ENCODE measurements at places on chromosomes 16 and 17.

DNA sequence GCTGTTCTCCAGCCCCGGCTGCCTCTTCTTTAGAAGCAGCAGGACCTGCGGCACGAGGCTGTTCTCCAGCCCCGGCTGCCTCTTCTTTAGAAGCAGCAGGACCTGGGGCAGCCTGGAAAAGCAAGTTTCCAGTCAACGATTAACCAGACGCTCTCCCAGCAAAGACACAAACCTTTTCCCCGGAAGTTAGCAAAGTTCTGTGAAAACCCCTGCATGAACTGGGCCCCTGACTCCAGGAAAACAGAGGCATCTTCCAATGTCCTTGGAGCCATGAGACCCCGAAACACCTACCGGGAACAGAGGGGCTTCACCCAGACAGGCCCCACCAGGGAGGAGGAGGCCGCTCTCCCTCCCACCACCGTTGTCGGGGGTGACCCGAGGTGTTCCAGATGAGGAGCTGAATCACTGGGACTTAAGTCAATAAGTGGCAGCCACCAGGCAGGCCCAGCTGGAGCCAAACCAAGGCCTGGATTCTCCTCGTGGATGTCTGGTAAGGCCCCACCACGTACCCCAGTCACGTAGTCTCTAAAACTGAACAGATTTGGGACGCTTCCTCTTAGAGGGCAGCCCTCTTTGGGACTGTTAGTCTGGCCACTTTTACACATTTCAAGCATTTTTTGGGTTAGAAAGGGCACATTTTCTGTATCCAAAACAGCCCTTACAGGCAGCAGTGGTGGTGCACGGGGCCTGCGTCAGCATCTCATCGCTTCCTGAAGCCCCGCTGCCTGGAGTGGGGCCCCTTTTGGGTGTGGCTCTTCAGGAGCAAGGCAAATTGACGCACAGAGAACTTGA, at the start of gene RPH3AL:
RPH3AL (minus strand) TSS at position 387 of the 792 bp plus-strand sequence. CDS start 25,264 bp downstream, outside the sequence.
- no peak for DNase-seq

DNA sequence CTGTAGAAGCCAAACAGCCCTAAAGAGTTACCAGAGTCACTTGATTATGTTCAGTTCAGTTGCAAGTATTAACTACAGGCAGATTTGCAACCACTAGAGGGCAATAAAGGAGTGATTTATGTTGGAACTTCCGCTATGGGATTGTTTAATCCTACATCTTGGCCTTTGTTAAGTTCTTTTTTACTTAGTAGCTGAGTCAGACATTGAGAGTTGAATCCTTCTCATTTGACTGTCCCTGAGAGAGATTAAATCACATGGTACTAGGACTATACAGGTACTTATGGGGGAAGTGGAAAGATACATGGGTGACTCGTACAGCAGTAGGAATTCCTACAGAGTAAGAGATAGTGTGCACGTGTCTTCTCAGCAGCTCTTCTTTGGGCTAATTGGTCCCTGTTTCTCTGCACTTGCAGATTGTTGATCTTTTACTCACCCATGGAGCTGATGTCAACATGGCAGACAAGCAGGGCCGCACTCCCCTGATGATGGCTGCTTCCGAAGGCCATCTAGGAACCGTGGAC, 40.3 kb downstream of the CYB561 start:
- no peak for DNase-seq

DNA sequence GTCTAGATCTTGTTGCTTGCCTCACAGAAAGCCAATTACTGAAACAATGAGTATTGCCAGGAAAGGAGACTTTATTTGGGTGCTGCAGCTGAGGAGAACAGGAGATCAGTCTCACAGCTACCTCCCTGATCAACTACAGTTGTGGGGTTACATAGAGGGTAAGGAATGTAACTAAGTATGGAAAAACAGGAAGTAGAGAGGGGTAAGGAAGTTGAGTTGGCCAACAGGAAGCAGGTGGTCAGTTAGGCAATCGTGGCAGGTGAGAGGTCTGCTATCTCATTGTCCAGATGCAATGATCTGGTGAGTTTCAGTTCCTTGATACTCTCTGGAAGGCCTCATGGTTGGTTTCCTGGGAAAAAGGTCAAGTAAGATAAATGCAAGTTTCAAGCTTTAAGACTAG, 333.1 kb upstream of the GOT2 start:
- DNase-seq = no peak

GRCh38 chr17:14196377-14196997, 40.2 kb downstream of the CDRT15 start:
- DNase-seq = no peak

- DNase-seq = no peak
These were observed 14.7 kb upstream of the SLX4 start for GRCh38 chr16:3625911-3626732.

- no peak for DNase-seq
These were observed 88.3 kb upstream of the CCL1 start for GRCh38 chr17:34451313-34451712.

DNA sequence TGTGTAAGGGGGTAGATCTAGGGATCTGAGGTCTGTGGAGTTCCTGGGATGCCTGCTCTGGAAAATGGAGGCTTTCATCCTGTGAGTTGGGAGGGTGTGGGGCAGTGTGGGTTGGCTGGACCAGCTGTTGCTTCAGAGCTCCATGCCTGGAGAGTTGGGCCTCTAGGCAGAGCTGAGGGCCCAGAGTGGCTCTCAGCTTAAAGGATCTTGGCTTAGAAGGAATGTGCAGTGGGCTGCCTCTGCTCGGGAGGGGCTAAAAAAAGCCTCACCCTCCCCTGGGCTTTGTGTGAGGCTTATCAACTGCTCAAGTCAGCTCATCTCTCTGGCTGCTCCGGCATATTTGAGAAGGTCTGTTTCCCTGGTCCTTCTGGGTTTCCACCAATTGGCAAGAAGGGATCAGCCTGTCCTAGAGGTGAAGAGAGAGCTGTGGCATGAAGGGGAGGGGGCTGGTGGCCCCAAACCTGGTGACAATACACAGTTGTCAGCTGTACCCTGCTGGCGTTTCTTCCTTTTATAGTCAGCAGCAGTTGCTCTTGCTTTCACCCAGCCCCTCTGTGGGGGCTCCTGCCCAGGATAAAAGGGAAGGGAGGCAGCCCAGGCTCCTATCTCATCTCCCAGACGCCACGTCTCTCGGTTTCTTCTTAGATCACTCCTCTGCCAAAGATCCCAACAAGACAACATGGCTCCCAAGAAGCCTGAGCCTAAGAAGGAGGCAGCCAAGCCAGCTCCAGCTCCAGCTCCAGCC, at the start of gene MYL4:
MYL4 (plus strand) TSS at position 605 of the 745 bp plus-strand sequence; CDS start at position 680, 75 bp downstream.
- no peak for DNase-seq

- DNase-seq = no peak
These were observed 10.2 kb upstream of the ETV4 start for GRCh38 chr17:43556292-43556691.

DNA sequence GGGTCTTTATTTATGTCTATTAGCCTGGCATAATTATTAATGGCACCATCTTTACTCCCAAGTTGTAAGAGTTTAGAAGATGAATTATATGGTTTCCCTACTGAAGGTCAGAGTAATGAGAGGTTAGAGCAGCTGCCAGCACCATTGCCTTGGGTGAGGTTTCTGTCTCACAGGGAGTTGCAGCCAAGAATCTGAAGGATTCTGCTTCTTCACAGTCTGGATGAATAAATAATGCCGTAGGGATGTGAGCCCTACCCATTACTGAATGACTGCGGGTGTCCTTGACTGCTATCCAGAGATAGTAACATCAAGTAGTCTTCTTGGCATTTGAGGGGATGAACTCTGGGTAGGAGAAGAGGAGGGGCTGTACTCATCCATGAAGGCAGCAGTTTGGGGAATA, 52.8 kb upstream of the SMIM36 start:
- DNase-seq = no peak

GRCh38 chr17:17698371-17698770, 17.1 kb downstream of the RAI1 start:
- DNase-seq = no peak

DNA sequence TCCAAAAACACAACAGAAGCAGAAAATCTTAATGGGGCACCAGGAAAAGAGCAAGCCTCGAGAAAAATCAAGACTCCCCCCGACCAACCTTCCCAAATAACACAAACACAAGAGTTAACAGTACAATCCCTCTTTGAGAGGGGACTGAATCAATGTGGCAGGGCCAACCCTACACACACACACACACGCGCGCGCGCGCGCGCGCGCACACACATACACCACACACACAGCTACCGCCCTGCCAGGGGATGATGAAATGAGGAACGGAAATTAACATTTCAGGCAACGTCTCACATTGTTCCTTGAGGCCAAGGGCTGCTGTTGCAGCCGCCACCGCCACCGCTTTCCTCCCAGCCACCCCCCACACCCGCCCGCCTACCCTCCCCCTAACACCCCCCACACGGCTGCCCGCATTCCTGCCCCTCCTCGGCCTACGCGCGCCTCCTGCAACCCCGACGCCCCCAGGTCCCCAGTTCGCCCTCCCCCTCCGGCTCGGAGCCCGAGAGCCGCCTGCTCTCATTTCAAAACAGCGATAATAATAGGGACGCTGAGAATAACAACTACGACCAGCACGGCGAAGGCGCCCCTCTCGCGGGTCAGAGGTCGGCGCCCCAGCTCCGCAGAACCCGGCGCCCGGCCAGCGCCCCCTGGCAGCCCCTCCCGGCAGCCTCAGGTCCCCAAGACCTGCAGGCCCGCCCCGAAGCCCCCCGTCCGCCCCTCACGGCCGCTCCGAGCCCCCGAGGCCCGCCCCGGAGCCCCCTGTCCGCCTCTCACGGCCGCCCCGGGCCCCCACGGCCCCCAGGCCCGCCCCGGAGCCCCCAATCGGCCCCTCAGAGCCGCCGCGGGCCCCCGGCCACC, 1.1 kb downstream of the ANKRD11 start:
- peak; percentile 66 for DNase-seq

- DNase-seq = no peak
These were observed 2.1 kb upstream of the KANSL1 start for GRCh38 chr17:46195217-46195855.

DNA sequence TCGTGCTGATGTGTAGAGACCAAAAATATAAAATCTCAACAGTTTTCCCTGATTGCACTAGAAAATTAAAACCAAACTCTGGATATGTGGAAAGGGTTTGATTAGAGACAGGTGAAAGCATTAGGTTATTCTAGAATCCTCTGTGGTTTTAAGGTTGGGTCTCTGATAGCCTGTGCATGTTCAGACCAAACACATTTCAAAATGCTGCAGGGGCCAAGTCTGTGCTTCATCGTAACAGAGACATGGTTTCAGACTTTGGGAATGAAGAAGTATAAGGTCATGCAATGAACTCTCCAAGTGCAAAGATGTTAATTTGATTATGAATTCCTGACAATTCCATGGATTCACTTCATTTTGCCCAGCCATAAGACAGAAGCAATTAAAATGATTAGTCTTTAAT, 261.0 kb upstream of the KCNJ16 start:
- DNase-seq = no peak

DNA sequence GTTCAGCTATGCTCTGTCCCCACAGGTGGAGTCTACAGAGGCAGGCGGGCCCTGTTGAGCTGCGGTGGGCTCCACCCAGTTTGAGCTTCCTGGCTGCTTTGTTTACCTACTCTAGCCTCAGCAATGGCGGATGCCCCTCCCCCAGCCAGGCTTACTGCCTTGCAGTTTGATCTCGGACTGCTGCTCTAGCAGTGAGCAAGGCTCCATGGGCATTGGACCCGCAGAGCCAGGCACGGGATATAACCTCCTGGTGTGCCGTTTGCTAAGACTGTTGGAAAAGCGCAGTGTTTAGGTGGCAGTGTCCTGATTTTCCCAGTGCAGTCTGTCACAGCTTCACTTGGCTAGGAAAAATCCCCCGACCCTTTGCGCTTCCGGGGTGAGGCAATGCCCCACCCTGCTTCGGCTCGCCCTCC, 89.1 kb downstream of the BCAS3 start:
- no peak for DNase-seq

DNA sequence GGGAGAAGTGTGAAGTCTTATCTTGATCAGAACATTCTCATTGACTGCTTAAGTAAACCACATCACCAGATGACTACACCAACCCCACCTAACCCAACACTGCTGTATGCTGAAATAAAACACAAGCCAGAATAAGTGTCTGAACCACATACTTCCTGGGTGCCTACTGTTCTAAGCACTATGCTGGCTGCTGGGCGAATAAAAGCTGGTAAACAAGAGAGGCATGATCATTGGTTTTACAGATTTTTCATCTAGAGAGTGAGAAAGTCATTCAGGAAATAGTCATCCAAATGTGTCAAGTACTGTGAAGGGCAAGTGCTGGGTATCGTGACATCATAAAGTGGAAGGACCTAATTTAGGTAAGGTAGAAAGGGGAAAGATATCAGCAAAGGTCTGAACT, 199.0 kb upstream of the SOX9 start:
- no peak for DNase-seq

DNA sequence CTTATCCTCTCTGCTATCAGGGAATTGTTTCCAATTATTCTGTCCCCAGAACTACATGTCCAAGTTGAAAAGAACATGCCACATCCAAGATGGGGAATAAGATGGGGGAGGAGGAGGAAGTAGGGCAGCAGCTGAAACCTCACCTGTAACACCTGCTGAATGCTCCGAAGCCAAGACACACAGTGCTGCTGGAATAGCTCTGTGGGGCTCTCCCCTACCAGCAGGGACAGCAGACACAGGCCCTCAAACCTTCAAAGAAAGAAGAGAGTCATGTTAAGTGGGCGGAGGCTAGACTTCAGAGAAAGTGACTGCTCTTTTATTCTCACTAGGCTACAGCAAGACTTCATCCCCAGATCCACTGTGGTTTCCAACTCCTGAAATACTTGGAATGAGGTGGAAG, 13.2 kb downstream of the PELP1 start:
- DNase-seq = no peak

DNA sequence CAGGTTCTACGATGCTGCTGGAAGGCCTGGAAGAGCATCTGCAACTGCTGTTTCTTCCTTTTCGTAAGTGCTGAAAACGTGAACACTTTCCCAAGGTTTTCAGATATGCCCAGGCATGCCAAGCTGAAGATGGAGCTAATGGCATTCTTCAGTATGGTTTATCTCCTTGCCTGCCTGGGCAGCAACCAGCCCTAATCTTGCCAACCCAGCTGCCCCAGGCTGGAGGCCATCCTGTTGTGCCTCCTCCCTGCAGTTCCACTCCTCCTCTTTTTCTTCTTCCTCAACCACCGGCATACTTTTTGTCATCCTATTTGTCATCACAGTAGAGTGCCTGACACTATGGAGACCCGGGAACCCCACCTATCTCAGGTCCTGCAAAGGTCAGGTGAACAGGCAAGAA, 1849.3 kb downstream of the TP53TG3F start:
- DNase-seq = no peak

GRCh38 chr17:17738901-17739300, 57.6 kb downstream of the RAI1 start:
- DNase-seq = no peak

GRCh38 chr17:51381262-51381661, 120.9 kb downstream of the UTP18 start:
- DNase-seq = no peak

GRCh38 chr17:65039336-65039988, 17.1 kb downstream of the GNA13 start:
- DNase-seq = peak; percentile 19

DNA sequence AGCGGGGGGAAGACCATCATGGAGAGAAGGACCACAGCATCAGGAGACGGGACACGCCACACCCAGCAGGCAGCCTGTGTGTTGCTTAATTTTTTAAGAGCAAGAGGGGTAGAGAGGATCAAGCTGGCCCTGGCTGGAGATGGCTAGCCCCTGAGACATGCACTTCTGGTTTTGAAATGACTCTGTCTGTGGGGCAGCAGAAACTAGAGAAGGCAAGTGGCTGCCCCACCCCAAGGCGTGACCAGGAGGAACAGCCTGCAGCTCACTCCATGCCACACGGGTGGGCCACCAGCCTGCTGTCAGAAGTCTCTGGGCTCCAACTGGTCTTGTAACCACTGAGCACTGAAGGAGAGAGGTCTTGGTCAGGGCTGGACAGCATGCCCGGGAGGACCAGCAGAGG, 75.5 kb downstream of the SOCS1 start:
- DNase-seq = no peak
